ENCODE measurements at places on chromosomes 3 and 15.

- DNase-seq: peak; percentile 77
Measured at GRCh38 chr3:123258811-123259420, 57.2 kb downstream of the SEC22A start.

DNA sequence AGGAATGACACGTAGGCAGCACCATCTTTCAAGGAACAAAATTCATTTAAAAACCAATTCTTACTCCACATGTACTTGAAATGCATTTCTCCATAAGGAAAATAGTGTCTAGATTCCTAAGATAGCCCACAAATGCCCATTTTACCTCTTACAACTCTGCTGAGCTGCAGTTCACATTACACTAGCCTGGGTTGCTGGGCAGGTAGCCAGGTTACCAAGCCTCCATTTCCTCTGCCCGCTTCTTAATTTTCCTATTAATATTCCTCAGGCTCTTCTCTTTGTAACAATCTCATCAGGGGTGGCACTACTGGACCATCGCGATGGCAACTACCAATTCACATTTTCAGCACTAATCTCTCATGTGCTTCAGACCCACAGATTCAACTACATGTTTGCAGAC is 10.8 kb downstream of the ATP13A3 start:
- DNase-seq: no peak

GRCh38 chr15:26941489-26941888 is 29.5 kb upstream of the GABRG3 start:
- no peak for DNase-seq

- no peak for DNase-seq
Measured at GRCh38 chr3:42581400-42581708, 413 bp downstream of the SEC22C start.

- no peak for DNase-seq
Measured at GRCh38 chr3:190265796-190266195, 56.5 kb downstream of the CLDN1 start.
